ENCODE measurements at places on chromosomes 2 and 18.
A peak's percentile ranks its signal among the peaks of the same experiment; 100 is the strongest.

DNA sequence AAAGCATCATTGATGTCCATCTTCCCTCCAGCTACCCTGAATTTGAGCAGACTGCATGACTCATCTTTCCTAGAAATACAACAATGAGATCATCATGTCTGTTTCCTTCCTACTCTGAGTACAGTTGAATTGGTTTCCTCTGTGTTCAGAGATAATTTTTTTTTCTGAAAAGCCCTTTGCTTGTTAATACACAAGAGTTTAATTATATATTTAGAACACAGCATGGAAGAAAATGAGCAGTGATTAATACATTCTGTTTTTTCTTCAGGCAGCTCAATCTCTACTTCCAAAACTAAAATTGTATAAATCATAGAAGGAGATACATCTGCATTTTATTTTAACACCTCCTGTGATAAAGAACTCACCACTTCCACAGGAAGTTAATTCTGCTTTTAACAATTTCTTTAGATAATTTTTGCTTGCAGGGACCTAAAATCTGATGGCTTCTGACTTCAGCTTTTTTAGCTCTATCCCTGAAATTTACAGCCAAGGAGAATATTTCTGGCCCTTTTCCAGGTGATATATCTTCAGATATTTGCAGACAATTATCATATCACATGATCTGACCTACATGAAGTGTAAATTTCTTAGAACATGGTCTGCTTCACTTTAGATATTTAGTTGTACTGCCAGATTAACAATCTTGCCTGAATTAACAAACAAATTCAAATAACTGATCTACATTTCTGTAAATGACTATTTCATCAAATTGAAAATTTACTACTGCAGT lies 249.0 kb downstream of the TRIB2 start:
- peak; percentile 43 for DNase-seq

DNA sequence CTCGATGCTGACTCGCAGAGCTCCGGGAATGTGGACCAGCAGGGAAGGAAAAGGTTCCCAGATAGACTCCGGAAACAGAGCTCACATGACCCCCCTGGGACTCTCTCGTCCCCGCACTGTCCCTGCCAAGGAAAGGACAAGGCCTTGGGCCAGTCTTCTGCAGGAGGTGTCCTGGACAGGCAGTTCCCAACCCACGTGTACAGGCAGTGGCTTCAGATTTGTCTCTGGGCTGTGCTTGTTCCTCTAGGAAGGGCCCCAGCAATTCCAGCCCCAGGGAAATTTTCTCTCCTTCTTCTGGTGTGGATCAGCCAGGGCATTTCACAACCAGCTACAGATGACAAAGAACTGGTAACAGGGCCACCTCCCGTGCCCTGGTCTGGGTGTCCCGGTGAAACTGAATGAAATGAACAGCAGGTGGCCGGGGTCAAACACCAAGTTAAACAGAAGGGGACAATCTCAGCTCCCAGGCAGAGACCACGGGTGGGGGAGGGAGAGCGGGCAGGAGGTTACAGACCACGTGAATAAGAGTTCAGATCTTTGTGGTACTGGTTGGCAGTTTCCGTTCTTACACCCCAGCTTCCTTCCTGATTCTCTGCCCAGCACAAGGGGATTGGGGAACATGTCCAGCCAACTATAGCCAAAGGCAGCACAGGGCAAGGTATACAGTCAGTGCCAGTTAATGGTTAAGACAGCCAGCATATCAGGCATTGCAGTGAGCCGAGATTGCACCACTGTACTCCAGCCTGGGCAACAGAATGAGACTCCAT lies 52.2 kb upstream of the CAB39 start:
- no peak for DNase-seq

DNA sequence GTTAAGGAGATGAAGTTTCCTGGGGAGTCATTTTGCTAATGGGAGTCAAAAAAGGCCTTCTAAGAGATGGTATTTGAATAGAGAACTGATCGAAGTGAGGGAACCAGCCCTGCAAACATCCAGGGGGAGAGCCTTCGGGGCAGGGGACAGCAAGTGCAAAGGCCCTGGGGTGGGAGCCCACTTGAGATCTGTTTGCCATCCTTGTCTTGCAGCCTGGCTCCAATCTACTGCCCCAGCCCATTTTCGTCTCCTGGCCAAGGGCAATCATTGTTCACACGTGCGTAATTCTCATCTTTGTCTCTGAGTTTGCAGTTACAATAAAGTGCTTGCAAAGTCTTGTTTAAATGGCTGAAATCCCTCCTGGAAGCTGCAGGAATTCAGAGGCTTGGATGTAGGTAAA lies 43.1 kb upstream of the AFF3 start:
- no peak for DNase-seq

GRCh38 chr2:70746094-70746974 lies 21.7 kb downstream of the ADD2 start:
- no peak for DNase-seq

DNA sequence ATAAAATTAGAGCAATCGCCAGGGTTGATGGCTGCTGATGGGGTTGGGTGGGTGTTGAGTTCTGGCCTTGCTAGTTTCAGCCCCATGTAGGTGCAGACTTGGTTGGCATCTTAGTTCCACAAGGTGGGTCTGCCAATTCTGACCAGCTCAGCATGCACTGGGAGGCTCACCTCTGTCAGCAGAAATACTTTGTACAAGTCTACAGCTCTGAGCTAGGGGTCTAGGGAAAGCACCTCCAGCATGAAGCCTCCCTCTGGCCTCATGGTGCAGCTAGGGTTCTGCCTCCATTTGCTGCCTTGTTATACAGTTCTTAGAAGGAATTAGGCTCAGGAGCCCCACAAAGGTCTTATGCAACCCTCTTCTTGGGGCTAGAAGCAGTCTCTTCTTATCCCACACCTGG lies 278.9 kb upstream of the HDAC4 start:
- no peak for DNase-seq

DNA sequence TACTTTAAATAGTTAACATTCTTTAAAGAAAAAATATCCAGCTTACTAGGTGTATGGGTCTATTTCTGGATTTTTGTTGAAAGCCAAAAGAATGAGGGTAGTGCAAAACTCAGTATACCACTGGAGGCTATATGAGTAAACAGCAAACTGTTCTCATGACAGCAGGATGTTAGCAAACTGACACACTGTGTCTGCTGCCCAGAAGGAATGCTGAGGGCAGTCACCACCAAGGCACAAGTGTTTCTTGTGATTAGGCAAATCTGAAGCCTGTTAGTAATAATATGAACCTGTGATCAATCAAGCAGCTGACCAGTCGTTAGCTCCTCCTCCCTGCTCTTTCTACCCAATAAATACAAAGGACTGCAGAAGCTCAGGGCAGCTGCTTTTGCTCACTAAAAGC lies 50.5 kb upstream of the SULT1C3 start:
- DNase-seq: peak; percentile 27

DNA sequence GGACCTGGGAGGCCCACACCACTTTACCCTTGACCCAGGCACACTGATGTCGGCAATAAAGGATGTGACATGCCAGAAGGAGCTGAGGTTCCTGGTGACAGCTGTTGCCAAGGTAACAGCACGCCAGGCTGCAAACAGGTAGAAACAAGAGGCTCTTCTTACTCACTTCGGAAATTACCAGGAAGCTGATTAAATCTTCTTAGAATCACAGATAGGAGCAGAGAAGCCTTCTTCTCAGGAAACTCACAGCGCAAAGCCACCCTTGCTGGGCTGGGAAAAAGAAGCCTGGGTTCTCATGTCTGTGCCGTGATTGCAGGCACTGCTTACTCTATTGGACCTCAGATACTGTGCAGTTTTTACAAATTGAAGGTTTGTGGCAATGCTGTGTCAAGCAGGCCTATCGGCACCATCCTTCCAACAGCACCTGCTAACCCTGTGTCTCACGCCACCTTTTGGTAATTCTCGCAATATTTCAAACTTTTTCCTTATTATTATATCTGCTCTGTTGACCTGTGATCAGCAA lies 61.0 kb upstream of the TAF1B start:
- no peak for DNase-seq

DNA sequence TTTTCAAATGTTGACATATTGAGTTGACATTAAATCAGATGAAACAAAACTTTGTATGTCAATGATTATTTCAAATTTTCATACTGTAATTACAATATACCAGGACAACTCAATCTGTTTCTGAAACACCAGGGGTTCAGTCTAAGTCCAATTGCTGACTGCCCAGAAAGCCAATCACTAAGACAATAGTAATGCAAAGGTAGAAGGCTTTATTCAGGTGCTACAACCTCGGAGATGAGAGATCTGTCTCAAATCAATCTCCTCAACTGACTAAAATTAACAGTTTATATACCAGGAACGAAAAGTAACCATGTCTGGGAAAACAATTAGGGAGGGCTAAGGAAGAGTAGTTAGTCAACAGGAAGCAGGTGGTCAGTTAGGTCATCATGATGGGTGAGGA lies 1400.4 kb downstream of the SUCLG1 start:
- DNase-seq: no peak

DNA sequence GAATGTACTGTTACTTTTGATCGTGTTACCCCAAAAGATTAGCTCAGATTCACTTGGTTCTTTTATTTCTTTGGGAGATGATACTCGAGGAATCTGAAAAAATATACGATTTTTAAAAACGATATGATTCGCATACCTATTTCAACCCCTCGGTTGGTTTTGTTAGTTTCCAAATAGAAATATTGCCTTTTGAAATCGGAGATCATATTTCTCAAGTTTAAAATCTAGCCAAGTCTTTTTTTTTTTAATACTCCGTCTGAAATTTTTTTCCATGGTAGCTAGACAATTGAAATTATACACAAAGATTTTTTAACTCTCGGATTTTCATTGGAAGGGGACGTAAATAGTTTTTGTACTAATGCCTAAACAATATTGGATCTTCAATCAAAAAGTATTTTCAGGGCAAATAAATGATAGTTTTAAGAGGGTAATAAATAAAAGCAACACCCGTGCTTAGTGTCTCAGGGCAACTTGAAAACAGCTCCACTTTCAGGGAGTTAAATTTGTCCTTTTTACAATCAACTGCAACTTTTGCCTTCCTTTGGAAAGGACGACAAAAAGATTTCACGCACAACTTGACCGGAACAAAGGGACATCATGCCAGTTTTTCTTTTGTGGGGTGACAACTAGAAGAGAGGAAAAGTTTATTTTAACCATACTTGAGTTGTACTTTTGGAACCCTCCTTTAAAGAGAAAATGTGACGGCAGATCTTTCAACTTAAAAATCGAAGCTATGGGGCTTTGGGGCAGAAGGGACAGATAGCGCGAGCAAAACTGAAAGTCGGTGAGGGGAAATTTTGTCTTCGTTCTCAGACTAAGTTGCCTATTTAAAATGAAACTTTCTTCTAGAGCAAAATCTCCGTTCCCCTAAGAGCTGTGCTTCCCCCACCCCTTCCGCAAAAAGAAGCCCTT lies 5.8 kb upstream of the ONECUT2 start:
- DNase-seq: no peak

GRCh38 chr2:38095079-38095995 lies 19.4 kb upstream of the CYP1B1 start:
- DNase-seq: no peak

DNA sequence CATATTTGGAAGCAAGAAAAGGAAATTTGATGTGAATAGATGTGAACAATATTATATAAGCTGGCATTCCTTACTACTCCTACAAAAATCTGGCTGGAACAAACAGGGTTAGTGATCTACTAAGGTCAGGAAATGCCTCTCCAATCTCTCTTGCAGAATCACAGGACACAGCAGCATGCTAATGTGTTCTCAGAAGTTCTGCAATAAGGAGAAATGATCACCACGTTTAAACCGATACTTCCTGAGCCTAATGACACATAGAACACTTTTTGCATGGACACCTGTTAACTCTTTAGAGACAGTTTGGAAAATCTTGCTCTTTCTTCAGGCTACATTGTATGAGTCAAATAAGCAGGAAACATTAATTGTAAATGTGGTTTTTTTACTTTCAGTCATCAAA lies 89.6 kb upstream of the MAP3K20 start:
- DNase-seq: no peak

GRCh38 chr2:12416600-12416999 lies 300.1 kb upstream of the TRIB2 start:
- DNase-seq: peak; percentile 61

DNA sequence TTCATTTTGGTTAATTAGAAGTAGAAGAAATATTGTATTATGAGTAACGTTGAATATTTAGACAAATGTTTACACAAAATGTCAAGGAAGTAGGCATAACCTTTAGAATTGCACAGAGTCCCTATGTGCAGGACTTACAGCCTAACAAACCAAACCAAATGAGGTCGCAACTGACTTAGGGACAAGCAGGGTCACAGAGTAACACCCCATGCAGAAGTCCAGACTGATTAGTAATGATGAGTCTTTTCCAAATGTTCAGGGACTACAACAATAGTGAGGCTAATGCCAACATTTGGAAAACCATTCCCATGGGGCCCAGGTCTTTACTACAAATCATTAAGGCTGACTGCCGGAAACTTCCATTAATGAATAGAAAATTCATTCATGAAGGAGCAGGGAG lies 452.5 kb upstream of the CHAC2 start:
- DNase-seq: no peak

GRCh38 chr18:35185771-35186170 lies 55.1 kb upstream of the ZNF397 start:
- peak; percentile 12 for DNase-seq

DNA sequence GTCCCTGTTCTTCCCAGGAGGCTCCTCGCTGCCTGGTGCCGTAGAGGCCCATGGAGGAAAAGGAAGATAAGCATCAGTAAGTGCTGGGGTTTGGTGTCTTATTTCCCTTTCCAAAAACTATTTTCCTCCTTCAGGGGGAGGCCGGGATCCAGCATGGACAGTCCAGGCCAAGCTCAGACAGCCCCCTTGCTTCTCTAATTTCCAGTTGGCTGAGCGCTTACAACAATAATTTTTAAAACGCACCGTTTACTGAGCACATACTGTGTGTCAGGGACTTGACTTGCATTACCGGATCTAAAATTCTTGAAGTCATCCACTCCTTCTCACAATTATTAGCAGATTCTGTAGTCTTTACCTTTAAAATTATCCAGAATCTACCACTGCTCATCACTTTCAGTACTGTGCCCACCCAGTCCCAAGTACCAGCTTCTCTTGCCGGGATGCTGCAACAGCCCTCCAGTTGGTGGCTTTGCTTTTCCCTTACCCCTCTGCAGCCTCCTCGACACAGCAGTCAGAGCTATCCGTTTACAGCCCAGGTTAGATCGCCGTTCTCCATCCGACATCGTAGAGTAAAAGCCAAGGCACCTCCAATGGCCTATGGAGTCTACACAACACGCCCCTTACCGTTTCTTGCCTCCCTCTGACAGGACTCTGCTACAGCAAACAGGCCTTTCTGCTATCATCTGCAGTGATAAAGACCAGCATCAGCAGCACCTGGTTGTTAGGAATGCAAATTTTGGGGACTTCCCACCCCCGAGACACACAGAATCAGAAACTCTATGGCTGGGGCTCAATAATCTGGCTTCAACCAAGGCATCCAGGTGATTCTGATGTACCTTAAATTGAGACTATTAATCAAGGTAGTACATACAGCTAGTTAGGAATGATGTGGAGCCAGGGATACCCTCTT lies 75.2 kb upstream of the TSPYL6 start:
- DNase-seq: no peak

All from AG10803 (cell line).